Iris pigment epithelial cell (primary cell): ENCODE measurements at places on chromosomes 3 and 15.
A peak's percentile ranks its signal among the peaks of the same experiment; 100 is the strongest.

DNA sequence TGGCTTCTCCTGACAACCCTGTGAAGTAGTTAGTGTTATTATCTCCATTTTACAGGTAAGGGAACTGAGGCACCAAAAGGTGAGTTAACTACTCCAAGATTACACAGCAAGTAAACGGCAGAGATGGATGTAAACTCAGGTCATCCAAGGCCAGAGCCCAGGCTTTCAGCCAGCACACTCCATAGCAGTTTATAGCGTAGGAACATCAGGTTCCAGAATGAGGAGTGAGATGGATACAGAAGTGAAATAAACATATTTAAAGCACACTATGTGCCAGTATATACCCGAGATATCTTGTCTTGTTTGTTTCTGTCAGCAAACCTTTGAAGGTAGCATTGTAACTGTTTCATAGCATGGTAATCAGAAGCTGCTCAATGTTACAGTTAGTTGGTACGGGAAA, 279.0 kb downstream of the OXSM start:
- no peak for DNase-seq

DNA sequence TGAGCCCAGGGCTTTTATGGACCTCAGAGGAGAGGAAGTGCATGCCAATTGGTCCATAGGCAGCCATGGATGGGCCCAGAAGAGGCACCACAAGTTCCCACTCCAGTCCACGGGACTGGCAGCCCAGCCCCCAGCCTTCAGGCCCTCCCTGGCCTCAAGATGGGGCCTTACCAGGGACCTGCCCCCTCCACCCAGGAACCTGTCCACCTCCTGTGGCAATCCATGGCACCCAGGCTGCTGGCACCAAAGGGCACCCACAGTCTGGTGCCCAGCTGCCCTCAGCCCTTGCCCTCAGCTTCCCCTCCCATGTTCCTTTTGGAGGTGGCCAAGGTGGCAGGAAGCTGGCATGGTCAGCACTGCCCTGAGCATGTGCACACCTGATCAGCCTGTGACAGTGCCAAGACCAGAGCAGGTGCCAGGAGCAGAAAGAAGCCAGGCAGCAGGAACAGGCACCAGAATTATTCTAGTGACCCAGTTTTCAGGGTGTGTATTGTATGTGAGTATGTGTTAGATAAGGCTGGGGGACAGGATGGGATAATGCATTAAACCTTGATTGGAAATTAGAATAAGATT, 415.0 kb downstream of the NTRK3 start:
- no peak for DNase-seq

GRCh38 chr3:118088696-118089095, 946.0 kb downstream of the IGSF11 start:
- no peak for DNase-seq

- no peak for DNase-seq
Observed at GRCh38 chr3:117633207-117633606, 923.6 kb downstream of the TUSC7 start.

DNA sequence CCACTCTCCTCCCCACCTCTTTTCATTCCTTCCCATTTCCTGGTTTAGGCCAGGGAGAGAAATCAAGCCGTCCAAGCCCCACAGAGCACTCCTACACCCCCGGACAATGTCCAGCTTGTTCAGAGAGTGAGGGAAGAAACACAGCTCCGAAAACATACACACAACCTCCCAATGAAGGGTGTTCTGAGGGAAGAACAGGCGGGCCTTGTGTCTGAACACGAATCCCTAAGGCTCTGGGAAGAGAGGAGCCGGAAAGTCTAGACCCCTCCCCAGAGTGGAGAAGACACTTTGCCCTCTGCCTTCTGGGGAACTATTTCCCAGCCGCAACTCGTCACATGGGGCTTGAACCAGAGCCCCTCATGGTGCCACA, 30.5 kb downstream of the ACAN start:
- no peak for DNase-seq

DNA sequence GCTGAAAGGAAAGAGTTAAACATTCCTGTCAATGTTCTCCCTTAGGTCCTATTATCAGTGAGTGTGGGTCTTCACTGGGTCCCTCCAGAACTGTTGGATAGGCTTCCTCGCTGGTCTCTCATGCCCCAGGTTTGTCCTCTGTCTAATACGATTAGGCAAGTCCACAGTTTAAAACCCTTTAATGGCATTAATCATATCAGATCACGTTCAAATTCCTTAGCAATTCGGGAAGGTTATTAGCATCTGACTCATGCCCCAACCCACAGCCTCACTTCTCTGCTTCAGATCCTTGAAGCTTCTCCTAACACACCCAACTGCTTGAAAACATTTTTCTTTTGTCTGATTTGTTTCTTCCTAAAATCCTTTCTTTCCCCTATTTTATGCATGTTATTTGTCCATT, 224.3 kb upstream of the ATP10A start:
- DNase-seq: peak; percentile 22

DNA sequence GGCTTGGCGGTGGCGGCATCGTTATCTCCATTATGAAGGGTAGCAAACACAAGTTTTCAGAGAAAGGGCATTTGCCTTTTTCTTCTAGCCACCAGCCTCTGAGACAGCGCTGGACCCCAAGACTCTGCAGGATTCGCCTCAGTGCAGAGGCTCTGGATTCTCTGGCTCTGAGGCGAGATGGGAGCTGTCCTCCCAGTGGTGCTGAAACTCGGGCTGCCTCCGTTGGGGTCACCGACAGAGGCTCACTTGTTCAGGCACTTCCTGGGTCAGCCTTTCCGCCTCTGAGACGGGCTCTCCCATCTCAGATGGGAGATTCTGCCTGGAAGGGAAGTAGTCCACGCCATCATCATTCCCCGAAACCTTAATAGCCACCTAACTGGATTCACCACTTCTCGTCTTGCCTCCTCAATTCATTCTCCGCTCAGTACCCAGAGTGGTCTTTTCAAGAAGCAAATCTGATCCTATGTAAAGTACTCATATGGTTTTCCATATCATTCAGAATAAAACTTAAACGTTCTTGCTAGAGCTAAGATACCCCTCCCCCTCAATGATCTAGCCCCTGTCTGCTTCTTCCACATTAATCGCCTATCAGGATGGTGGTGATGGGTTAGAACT, 76.9 kb downstream of the RHCG start:
- peak; percentile 28 for DNase-seq

DNA sequence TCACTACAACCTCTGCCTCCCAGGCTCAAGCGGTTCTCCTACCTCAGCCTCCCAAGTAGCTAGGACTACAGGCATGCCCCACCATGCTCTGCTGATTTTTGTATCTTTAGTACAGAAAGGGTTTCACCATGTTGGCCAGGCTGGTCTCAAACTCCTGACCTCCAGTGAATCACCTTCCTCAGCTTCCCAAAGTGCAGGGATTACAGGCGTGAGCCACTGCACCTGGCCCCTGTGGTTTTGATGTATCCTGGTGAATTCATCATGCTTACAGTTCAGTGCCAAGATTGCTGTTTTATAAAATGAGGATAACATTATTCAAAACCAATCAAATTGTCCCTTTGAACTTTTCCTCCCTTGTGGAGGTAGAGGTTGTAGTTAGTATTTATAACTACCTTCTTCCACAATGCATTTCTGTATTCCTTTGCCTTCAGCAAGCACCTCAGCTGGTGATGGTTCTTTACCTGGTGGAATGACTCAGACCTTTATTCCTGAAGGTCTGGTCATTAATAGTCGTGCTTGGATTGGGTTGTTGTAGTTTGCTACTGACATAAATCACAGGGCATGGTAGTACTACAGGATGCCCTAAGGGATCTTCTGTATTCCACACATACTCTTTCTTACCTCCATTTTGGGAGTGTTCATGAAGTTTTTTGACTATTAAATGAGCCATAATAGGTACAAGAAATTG, 76.9 kb downstream of the UBP1 start:
- DNase-seq: peak; percentile 23

GRCh38 chr3:139465636-139466035, 10.7 kb downstream of the RBP2 start:
- no peak for DNase-seq
